ENCODE measurements at places on chromosomes 4 and X.

DNA sequence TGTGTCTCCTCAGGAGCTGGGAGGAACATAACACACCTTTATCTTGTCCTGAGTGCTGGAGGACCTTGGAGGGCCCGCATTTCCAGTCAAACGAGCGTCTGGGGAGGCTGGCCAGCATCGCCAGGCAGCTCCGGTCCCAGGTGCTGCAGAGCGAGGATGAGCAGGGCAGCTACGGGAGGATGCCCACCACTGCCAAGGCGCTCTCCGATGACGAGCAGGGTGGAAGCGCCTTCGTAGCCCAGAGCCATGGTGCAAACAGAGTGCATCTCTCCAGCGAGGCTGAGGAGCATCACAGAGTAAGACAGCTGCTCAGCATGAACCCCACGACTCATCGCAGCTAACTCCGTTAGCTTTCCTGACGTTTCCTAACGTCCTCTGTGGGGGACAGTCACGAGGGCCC lies 430 bp downstream of the TRIML1 start:
- no peak for DNase-seq

DNA sequence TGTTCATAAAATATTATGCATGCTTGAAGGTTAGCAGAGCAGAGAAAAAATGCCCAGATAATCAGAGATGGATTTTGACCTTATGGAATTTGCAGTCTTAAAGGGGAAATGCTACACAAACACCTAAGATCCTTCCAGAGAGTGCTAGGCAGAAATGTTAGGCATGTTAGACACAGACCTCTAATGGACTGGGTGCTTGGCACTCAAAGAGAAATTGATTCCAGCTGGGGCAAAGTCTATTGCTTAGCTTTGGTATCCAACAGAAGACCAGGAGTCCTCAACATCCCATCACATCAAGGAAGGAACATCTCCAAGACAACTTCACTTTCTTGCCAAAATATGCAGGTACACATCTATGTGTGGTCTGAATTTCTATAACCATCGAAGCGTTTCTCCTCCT lies 32.2 kb upstream of the PPARGC1A start:
- no peak for DNase-seq

GRCh38 chrX:69028006-69028760 lies 137.1 kb downstream of the PJA1 start:
- DNase-seq, result no peak

DNA sequence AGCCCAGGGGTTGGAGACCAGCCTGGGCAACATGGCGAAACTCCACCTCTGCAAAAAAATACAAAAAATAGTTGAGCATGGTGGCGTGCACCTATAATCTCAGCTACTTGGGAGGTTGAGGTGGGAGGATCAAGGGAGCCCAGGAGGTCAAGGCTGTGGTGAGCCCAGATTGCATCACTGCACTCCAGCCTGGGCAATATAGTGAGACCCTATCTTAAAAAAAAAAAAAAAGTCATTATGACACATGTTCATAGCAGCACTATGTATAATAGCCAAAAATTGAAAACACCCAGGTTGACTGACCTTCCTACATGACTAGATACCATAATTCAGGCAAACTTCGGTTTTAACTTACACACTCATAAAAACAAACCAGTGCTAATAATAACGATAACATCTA lies 90.8 kb upstream of the RBPJ start:
- DNase-seq, result no peak

DNA sequence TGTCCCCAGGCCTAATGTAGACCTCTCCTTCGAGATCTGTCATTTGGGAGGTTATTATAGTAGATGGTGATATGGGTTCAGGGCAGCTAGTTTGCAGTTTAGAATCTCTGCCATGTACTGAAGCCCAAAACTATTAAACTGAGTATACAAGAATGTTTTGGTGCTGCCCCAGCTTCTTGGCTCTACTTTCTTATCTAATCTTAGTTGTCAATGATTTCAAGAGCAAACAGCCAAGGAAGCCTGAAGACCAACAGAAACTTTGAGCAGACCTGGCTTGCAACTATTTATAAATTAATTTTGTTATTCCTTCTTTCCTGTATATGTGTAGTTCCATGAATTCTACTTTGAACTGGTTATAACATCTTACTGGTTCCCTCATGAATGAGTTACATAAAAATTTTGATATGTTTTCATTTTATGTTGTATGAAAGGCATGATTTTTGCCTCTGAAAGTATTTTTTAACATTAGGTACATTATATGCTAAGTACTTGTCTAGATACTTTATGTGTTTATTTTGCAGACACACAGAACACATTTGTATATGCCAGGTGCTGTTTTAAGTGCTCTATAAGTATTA lies 2.0 kb upstream of the MGST2 start:
- no peak for DNase-seq

DNA sequence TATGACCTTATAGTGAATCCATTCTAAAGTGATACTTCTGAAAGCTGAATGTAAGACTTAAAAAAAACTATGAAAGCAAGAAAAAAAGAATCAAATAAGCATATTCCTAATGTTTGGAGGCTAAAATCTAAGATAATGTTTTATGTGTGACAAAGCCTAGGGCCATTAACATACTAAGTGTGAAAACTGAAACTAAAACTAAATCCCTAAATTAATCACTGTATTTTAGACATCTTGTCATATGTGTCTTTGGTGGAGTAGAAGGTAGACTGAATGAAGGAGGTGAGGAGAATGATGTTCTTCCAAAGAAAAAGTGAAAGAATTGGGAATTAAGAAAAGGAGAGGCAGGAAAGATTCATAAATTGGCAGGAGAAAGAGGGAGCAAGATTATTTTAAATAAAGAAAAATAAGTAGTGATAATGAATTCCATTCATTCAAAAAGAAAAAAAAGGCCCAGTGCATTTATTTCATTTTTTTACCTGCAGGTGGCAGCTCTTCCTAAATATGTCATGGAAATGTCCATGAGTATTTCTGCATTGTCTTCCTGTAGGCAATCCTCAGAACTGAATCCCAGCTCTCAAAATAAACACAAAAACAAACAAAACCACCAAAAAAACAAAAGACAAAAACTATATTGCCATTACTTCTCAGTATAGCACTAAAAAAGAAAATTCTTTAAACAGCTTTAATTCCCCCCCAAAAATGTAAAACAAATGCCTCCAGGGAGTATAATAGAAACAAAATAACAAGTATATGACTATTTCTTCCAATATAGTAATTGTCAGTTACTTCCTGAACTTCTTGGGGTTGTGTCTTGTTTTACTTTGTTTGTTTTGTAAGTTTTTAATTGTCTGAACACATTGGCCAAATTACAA lies 17.0 kb upstream of the AP1AR start:
- DNase-seq, result no peak

DNA sequence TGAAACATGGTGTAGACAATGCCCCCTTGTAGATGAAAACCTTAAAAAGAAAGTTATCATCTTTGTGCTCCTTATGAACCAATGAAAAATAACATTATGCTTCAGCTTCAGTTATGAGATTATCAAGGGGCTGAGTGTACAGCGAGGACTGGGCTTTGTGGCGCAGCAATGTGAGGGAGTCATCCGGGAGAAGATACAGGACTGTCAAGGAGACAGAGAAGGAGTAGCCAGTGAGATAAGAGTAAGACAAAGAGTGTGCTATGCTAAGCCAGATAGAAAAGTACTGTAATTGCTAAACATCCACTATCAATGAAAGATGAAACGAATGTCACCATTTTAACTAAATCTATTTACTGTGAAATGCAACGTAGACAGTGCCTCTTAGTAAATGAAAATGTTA lies 3.6 kb upstream of the KLHL15 start:
- DNase-seq, result no peak

- DNase-seq, result no peak
Observed at GRCh38 chrX:130267956-130268448, 697 bp downstream of the ZNF280C start.

GRCh38 chr4:162523171-162523570 lies 359.4 kb upstream of the FSTL5 start:
- DNase-seq, result no peak

GRCh38 chrX:71938371-71938770 lies 27.7 kb downstream of the NHSL2 start:
- no peak for DNase-seq

- no peak for DNase-seq
Observed at GRCh38 chr4:55491486-55491885, 55.2 kb downstream of the CLOCK start.

DNA sequence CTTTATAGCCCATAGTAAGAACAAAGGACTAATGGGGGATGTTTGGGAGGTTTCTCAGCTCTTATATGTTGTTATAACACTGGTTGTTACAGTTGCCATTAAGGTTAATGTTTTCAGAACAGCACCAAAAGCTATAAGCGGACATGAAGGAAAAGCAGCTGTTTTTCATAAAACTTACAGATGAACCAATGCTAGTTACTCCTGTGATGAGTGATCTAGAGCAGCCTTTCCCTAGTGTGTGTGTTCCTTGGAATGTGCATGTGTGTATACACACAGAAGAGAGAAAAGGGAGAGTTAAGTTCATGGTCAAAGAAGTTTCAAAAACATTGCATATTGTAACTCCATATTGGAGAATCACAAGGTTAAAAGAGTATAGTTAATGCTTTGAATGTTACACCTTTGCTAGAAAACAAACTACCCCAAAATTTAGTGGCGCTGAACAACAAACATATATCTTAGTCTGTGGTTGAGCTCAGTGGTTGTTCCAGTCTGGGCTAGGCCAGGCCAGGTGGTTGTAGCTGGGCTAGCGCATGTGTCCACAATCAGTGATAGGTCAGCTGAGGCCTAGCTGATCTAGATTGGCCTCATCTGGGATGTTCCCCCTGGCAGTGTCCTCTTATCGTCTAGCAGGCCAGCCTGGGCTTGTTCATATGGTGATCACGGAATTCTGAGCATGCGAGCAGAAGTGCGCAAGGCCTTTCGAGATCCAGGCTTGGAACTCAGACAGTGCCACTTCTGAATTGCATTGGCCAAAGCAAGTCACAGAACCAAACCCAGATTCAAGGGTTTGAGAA lies 151.0 kb downstream of the NHS start:
- DNase-seq, result no peak

GRCh38 chr4:2337131-2337723 lies 75.3 kb upstream of the MXD4 start:
- no peak for DNase-seq

DNA sequence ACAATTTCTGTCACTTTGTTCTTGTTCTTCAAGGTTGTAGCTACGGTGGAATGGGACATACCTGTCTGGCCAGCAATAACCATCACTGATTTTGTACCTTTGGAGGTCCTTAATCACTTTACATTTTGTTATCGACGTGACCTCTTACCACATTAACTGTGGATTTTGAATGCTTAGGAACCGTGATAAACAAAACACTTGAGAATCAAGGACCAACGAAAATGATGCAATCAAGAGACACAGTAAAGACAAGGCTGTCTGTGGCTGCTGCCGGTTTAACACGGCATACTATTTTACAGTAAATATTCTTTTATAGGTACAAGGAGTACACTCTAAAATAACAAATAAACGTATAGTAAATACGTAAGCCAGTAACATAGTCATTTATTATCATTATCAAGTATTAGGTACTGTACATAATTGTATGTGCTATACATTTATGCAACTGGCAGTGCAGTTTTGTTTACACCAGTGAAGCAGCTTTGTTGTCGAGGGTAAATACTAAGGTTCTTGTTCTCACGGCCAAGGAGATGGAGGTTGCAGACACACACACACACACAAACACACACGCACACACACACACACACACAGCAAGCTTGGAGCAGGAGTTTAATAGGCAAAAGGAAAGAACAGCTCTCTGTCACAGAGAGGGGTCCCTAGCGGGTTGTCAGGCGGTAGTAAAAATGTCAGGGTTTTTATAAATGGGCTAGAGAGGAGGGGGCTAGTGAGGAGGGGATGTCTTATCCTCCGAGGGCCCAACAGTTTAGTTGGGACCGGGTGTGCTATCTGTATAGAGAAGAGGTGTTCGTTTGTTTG lies 194.7 kb upstream of the CXorf51B start:
- no peak for DNase-seq

GRCh38 chr4:85228264-85228663 lies 246.7 kb upstream of the ARHGAP24 start:
- DNase-seq, result no peak

DNA sequence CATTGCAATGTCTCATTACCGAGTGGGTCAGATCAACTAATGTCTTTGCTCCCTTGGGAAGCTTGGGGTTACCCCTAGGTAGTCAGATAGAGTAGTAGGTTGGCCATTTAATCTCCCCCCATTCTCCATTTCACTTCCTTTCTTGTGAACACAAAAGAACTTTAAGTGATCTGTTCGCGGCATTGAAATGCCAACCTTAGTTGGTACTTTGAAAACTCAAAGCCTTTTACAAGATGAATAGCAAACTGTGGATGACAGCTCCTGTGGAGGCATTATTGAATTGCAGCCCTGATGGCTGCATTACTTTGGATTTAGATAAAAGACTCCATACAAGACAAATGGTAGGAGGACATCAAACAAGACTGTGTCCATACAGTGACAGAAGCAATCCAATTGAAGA lies 469.1 kb downstream of the GBA3 start:
- no peak for DNase-seq

GRCh38 chrX:15749642-15750610 lies 11.9 kb downstream of the CA5B start:
- no peak for DNase-seq

DNA sequence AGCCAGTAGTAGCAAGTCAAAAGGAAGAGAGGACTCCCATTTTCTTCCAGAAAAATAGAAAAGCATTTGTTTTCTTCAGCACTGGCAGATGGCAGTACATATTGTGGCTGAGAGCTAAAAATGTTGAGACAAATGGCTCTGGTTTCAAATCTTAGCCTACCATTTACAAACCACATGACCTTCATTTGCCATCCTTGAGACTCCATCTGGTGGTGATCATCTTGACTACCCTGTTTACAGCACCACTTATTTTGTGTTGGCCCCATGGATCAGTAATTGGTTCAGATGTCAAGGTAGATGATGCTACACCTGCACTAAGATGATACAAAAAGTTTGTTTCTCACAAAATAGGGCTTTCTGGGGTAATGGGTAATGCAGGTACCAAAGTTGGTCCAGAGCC lies 951.8 kb upstream of the IGFBP7 start:
- DNase-seq, result no peak

DNA sequence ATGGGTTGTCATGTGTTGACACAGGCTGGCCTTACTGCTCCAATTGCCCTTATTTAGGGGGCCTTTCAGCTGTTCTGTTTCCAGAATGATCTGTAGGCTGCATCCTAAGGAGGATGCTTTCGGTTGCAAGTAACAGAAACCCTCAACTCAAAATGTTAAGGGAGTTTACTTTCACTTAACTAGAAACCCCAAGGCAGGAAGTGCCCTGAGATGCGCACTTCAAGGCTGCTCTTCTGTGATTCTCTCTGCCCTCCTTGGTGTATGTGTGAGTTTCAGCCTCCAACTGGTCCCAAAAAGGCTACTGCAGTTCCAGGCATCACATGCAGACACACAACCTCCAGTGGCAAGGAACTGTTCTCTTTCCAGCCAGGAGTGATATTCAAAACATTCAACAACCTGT lies 97.3 kb upstream of the ATP6AP2 start:
- DNase-seq, result no peak

DNA sequence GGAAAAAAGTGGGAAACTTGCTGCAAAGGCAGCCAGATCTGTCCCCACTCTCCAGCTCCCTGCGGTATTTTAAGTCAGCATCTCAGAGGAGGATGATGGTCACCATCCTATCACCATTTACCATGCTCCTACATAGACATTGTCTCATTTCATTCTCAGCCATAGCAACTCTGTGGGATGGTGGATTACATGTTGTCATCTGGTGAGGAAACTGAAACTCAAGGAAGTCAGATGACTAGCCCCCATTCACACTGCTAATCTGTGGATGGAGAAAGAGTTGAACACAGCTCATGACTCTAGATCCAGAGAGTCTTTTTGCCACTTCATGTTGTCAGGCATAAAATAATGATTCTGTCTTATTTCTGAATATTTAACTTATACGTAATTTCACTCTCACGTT lies 323.5 kb downstream of the PTTG2 start:
- DNase-seq, result no peak

Measured in stimulated activated CD4-positive, alpha-beta T cell treated with anti-CD3 and anti-CD28 coated beads, Interleukin-15, amount 100 ng/mL, for 1 hour (primary cell).